ENCODE measurements at places on chromosomes 2 and 18.

DNA sequence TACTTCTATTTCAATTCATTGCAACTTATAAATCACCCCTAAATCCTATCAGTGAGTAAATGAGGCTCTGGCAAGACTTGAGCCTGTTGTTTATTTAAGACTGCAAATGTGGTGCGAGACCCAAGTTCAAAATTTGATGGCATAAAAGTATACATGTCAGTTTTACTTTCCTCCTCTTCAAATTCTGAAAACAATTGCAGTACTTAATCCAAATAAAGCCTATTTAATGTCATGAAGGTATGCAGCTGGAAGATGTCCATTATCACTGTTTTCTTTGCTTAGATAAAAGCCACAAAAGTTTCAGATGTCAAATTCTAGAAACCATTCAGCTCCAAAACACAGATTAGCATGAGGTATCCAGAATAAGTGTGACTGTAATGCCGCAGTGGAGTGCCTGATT lies 3.3 kb downstream of the APCDD1 start:
- DNase-seq = no peak

GRCh38 chr2:164722616-164723338 lies 101.5 kb upstream of the GRB14 start:
- no peak for DNase-seq

DNA sequence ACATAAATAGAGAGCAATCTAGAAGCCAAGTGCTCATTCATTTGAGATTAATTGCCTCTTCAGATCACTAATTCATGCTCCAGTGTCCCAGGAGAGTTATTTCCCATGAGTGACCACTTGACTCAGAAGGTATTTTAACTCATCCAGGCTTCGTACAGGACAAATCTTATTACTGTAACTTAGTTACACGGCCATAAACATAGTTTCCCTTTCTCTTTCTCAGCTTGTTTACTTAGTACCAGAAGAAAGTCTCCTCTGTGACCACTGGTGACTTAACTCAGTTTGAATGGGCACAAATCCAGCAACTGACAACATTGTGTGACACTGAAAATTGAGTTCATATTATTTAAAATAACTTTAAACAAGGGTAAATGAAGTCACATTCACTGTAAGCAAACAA lies 25.3 kb downstream of the MMADHC start:
- no peak for DNase-seq

- DNase-seq = no peak
Measured at GRCh38 chr18:38464024-38464423, 898.4 kb upstream of the CELF4 start.

DNA sequence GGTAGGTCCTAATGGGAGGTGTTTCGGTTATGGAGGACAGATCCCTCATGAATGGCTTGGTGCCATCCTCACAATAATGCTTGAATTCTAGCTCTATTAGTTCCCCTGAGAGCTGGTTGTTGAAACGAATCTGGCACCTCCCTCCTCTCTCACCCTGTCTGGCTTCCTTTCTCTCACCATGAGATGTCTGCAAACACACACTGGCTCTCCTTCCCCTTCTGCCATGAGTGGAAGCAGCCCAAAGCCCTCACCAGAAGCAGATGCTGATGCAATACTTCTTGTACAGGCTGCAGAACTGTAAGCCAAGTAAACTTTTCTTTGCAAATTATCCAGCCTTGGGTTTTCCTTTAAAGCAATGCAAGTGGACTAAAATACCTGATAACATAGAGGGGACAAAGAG lies 86.6 kb downstream of the RND3 start:
- no peak for DNase-seq

DNA sequence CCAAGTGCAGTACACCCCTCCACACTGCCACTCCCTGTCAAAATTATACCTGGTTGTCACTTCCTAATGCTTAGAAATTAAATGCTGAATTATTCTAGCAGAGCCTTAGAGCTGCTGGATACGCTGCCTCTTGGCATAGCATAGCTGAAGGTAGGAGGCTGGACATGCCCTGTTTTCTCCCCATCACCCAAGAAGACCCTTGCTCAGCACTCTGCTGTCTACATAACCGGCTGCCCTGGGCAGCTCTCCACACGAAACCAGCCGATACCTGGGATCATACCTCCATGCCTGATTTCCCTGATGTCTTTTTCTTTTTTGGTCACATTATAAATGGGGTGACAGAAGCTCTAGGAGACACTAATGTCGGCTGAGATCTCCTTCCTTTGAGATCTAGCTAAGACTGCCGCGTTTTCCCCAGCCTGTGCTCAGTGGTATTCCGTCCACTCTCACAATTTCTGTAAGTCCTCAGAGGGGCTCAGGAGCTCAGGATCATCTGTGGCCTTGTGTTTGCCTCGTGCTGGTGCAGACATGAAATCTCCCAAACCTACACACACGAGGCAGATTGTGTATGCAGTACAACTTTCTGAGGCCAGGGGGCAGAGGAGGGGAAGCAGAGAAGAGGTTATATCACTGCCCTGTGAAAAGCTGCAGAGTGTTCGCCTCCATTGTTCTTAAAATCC lies 13.5 kb upstream of the ZAP70 start:
- DNase-seq = no peak

GRCh38 chr2:36770542-36771287 lies 74.2 kb downstream of the VIT start:
- DNase-seq = no peak

- DNase-seq = no peak
Measured at GRCh38 chr18:78769502-78770105, 210.0 kb upstream of the SALL3 start.

- no peak for DNase-seq
Measured at GRCh38 chr18:57008001-57008686, 138.7 kb upstream of the BOD1L2 start.

DNA sequence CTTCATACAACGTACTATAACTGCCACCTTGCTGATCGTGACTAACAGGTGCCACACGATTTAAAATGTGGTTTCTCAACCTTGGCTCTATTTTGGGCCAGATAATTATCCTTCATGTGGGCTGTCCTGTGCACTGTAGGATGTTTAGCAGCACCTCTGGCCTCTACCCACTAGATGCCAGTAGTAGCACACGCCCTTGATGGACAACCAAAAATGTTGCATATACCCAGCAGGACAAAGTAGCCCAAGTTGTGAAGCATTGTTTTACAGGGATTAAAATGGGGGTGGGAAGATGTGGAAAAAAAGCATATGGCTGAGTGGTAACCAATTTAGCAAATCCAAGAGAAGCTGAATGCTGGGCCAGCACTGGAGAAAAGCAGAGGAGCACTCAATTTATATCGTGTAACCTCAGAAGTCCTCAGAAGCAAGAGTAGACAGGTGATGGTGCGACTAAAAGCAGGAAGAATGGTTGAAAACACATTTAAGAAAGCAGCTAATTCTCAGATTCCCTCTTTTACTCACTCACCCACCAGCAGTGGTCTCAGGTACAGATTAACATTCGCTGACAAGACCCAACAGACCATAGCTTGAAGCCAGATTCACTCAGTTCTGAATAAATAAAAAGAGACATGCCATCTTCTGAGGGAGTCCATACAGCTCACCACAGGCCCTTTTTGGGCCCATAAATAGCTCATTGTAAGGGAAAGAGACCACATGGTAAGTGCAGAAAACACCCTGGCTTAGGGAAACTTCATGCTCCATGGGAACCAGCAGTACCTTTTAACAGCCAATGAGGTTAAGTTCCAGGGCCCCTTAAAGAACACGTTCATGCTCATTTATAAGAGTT lies 50.6 kb downstream of the RAPH1 start:
- DNase-seq = peak; percentile 5

- DNase-seq = no peak
Measured at GRCh38 chr2:150955231-150955630, 306.4 kb downstream of the RBM43 start.

- no peak for DNase-seq
Measured at GRCh38 chr18:44937960-44938719, 257.5 kb downstream of the SETBP1 start.

DNA sequence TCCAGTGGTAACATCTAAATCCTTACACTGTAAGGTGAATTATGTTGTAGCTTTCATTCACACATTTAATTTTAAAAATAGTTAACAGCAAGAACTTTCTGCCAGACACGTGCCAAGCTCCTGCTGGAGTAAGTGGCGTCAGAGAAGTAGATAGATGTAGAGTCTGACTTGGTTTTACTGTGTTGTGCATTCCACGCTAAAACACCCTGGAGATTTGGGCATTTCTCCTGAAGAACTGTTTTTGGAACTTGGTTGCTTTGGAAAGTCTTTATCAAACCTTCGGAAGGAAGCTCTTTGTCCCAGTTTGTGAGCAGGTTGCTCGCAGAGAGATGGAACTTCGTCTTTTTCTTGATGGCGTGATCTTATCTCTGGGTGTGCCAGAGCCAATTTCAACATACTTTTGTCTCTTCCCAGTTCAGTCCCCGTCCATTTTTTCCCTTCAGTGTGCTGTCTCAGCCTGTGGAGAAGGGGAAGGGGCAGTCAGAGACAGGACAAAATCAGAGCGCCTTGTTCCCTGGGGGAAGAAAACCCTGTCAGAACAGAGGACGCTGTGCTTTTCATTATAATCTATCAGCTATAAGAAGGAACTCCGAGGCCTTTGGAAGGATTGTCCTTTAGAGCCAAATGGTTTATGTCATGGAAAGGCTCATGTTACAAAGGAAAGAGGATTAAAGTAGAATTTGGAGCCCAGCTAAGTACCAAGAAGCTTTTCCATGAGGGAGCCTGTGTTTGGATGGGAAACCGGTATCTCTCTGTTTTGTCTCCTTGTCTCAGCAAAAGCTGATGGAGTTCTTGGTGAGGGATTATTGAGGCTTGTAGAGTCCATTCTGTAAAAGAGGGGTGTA lies 18.9 kb downstream of the GRHL1 start:
- no peak for DNase-seq

GRCh38 chr2:152055366-152056108 lies 43.3 kb downstream of the CACNB4 start:
- no peak for DNase-seq

GRCh38 chr2:25528173-25528572 lies 145.2 kb downstream of the DTNB start:
- no peak for DNase-seq

- no peak for DNase-seq
Measured at GRCh38 chr2:63875131-63875527, 33.4 kb downstream of the UGP2 start.

GRCh38 chr18:51164342-51164741 lies 33.1 kb downstream of the MEX3C start:
- DNase-seq = no peak

GRCh38 chr2:144678736-144679135 lies 158.8 kb upstream of the ZEB2 start:
- DNase-seq = no peak

DNA sequence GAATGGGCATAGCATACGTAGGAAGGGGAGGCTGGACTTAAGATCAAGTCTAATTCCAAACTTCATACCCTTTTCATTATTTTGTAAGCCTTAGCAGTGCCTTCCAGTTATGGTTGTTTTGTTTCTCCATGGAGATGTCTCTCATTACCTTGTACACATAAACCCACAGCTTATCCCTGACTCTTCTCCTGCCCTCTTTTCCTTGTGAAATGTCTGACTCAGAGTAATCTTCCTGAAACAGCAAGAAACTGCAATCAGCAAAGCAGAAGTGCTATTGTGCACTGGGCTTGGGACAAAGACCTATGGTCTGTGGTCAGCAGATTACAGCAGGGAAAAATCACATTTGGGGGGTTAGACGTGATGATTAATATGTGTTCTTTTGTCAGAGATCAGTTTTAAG lies 176.7 kb downstream of the IKZF2 start:
- DNase-seq = no peak

- DNase-seq = no peak
Measured at GRCh38 chr18:79720359-79720733, 40.7 kb downstream of the CTDP1 start.

DNA sequence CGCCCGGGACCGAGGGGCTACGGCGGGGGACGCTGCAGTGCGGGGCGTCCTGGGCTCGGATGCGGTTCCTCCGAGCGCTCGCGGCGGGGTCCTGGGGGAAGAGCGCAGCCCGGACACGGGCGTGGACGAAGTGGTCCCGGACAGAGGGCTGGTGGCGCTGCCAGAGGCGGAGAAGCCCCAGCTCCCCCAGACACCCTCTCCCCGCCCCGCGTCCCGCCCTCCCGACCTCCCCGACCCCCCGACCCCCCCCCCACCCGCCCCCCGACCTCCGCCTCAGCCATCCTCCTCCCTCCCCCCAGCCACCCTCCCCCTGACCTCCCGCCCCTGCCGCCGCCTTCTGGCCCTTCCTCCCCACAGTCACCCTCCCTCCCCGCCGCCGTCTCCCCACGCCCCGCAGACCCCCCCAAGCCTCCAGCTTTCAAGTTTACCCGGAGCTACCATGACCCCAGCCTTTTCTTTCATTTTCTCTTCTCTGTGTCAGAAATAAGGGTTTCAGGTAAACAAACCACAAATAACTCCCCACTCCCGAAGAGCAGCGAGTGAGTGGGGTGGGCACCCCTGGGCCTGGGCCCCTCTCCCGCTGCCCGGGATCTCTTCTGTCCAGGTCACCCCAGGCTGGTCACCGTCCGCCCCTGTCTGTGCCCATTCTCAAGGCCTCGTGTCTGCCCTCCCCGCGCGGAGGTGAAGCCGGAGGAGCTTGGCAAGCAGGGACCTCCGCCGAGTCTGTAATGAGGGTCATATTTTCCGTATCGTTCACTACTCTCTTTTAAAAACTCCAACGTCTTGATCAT lies 5.1 kb downstream of the NFATC1 start:
- DNase-seq = no peak

DNA sequence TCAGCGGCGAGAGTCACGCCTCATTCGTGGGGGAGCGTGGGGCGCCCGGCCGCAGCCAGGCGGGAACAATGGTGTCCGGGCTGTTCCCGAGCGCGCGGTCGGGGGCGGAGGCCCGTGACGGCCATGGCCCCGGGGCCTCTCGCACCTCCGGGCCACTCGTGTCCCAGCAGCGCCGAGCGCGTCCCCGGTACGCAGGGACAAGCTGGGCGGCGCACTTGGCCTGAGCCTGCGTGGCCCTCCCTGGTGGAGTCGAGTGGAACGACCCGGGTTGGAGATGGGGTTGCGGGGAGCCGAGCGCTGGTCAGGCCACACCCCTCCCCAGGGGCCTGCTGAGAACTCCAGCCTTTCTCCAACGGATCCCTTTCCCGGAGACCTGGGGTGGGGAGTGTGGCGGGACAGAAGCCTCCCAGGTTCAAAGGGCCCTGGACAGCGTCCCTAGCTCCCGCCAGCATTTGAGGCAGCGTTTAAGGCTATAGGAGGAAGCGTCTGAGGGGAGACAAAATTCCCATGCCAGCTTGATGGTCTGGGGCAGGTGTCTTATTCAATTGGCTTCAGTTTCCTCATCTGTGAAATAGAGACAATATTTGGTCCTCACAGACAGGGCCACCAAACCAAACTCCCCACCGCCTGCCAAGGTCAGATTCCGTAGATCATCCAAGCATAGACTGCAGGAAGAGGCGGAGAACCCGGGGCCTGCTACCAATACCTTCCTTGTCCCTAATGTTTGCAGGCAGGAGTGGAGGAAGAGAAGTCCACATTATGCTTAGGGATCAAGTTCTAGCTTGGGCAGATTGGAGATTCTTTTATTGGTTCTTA lies 553 bp downstream of the CNDP2 start:
- DNase-seq = no peak
